ENCODE measurements at places on chromosomes 2 and 18.

DNA sequence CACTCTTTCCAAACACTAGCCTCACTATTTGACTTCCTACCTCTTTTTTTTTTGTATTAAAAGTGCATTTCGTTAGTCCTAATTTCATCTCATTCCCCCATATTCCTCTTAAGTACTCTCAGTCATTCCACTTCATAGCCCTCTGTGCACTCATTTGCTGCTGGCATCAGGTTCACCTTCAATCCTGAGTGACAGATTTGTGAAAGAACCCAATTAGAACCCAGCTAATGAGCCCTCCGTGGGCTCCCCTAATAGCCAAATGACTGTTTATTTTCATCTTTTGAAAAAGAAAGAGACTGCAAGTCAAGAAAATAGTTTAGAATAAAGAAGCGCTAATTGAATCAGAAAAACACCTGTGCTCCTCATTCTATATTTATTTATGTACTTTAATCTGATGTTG, 512.1 kb upstream of the LRATD1 start:
- DNase-seq, result peak; percentile 39

DNA sequence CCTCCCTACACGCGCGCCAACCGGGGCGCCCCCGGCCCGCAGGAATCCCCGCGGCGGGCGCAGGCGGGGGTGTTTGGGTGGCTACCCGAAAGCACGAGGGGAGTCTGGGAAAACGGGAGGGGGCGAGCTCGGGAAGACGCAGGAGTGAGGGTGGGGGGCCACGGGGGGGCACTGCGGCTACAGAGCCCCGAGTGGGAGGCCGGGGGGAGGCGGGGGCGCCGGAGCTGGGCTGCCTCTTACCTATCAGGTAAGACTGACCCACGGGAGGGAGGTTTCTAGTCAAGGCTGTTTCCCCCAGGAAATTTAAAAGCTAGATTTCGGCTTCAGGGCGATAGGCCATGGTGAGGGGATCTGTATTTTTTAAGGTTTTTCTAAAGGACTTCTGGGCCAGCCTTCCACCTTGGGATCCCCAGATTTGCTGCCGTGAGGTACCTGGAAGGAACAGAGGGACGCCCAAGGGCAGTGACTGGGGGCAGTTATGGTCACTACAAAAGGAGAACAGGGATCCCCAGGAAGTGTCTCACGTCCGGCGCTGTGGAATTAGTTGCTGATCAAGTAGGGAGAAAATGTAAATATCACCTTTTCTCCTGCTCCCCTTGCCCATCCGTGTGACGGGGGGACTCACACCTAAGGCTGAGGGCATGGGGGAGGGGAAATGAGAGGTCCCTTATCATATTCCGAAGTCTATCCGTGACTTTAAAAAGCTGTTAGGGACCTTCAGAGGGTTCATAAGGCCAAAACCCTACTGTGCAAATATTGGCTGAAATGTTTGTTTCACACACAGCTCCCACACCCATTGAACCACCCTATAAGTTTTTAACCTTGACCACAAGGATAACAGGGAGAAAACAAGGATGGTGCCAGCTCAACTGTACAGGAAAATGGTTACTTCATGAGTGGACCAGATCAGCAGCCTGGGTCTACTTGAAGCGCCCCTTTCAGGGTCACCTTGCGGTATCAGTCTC, 638 bp upstream of the IRS1 start:
- peak; percentile 39 for DNase-seq

DNA sequence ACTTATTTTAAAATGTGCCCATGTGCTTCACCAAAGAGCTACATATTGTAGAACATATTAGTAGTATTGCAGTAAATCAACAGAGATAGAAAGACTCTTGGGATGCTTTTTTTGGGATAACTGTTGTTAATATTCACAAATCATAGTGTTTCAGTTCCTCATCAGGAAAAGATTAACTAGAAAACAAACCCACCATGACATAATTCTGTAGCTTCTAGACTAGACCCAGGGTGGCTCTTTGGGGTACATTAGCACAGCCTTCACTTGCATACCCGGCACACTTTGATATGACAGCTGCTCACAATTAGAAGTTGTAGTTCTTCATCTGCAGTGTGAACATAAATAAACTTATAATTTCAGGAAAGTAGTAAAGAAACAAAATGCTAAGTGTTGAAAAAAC, 154.2 kb downstream of the ATP9B start:
- DNase-seq, result no peak

- peak; percentile 38 for DNase-seq
Measured at GRCh38 chr2:67877301-67877700, 185.5 kb downstream of the C1D start.
